NCI-H510A (cell line): ENCODE measurements at places on chromosomes 1 and 21.

DNA sequence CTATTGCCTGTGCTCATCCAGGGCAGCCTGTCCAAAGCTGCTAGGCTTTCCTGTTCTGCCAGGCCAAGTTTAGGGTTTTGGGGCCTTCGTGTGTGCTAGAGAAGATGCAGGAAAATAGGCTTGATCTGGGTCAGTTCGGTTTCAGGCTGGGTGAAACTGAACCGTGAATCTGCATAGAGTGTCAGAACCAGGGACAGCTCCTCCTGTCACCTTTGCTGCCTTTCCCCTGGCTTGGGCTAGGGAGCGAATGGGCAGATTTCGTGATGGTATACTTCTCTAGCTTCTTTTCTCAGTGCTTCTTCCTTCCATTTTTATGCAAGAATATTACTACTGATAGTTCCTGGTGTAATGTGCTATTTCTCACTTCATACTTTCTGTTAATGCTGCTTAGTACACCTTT is 6.0 kb upstream of the AGO1 start:
- no peak for DNase-seq

- DNase-seq, result no peak
Observed at GRCh38 chr1:221334062-221334461, 407.8 kb downstream of the DUSP10 start.

DNA sequence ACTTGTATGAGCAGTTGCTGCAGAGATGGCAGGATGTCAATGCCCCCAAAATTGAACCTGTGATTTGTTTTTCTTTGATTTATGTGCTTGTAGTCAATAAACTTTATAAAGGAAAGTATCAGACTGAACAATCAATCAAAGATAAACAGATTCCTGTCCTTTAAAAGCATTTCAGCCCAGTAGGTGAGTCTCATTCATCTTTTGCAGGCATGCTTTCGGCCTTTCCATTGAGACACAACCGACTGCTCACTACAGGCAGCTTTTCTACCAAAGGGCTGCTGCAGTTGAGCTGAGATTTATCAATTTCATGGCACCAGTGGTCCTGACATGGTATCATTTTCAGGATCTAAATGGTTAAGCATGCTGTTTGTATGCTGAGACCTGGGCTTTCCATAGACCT is 513.6 kb upstream of the PTBP2 start:
- DNase-seq, result no peak

- DNase-seq, result no peak
Observed at GRCh38 chr21:32237021-32237420, 41.8 kb downstream of the MIS18A start.
